ENCODE measurements at places on chromosomes 7 and 10.

- DNase-seq = no peak
These were observed 36.6 kb upstream of the ATP6V0A4 start for GRCh38 chr7:138834583-138834982.

- DNase-seq = no peak
These were observed 125.1 kb upstream of the KCTD7 start for GRCh38 chr7:66503551-66504031.

DNA sequence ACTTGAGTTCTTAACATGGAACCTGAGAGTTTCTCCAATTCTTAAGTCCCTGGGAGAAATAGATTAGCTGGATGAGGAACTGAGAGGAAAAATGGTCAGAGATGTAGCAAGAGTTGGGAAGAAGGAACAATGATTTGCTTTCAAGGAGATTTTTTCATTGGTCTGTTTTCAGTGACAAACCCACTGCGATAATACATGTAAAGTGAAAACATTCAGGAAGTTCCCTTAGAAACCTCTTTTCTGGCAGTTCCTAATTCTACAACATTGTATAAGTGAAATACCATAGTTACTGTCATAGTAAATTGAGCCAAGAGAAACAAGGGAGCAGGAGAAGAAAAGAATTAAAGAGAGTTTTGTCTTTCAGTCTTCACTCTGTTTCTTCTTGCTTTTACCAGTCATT lies 12.1 kb upstream of the MAGI2 start:
- no peak for DNase-seq

- no peak for DNase-seq
These were observed 734 bp downstream of the ABCB4 start for GRCh38 chr7:87474533-87475358.

GRCh38 chr10:4784667-4785333 lies 41.2 kb upstream of the AKR1E2 start:
- DNase-seq = no peak

DNA sequence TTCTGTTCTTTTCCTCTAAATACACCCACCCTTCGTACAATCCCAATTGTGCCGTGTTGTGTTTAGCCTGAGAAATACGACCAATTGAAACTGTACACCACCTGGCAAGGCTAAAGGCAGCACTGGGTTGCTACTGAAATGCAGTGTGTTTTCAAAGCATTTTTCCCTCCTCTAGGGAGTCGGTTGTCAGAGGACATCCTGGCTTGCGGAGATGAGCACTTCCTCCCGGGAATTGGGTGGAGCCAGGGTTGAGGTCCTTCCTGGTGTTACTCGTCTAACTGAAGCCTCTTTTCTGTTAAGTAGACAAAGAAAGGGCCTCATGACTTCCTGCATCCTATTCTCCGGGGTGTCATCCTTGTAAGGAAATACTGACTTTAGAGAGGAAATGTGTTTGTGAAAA lies 133.5 kb downstream of the MTPAP start:
- DNase-seq = no peak

DNA sequence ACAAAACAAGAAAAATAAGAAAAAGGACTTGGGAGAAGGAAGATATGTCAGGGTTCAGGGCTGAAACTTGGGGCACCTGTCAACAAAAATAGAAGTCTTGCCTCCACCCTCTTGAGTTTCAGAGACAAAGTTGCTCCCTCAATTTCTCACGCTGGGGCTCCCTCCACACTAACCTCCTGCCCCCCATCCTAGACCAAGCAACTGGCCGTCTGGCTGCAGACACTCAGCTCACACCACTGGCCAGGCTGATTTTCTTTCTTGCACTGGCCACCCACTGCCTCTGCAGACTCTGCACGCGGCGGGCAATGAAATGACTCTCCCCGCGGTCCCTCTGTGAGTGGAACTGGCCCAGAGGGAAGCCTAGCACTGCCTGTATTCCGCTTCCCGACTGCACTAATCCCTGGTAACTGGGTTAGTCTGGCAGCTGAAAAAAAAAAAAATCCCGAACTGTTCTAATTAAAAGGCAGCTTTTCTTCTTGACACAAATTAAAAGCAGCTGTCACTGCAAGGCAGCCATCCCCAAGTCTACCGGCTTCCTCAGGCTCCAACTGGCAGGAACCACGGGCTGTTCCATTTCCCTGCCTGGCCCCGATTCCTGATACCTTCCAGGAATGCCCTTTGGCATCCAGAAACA lies 83.5 kb downstream of the SPDYE5 start:
- no peak for DNase-seq

DNA sequence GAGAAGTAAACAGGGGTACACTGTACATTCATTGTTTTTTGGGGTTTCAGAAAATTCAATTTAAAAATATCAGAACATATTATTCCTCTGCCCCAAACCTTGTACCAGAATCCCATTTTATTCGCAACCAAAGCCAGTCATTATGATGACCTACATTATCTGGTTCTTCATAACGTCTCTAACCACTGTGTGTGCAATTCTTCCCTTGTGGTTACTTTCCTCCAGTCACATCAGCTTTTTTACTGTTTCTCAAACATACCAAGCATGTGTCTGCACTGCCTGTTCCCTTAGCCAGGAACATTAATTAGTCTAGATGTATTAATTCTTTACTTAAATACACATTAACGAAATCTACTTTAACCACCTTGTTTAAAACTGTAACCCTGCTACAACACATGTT lies 64.8 kb downstream of the THSD7A start:
- DNase-seq = no peak

DNA sequence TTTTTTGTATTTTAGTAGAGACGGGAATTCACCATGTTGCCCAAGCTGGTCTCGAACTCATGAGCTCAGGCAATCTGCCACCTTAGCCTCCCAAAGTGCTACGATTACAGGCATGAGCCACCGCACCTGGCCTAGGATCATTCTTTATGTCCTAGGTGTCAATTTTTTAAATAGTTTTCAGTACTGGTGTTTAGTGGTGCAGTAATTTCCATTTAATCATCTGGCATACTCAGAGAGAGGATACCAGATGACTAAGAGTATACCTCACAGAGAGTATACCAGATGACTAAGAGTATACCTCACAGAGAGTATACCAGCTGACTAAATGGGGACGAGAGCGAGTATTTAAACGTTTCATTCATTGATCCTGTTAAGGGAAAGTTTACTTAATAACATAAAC lies 37.3 kb upstream of the TMEM248 start:
- no peak for DNase-seq

GRCh38 chr7:26291699-26292538 lies at the start of gene SNX10:
Gene SNX10 (plus strand): TSS chr7:26291862. CDS start chr7:26346443, 54,581 bp downstream.
- DNase-seq = peak; percentile 39

- DNase-seq = peak; percentile 85
These were observed 72.8 kb upstream of the ZNF722 start for GRCh38 chr7:63925626-63926460.

GRCh38 chr10:113180401-113181154 lies 230.5 kb downstream of the TCF7L2 start:
- no peak for DNase-seq

DNA sequence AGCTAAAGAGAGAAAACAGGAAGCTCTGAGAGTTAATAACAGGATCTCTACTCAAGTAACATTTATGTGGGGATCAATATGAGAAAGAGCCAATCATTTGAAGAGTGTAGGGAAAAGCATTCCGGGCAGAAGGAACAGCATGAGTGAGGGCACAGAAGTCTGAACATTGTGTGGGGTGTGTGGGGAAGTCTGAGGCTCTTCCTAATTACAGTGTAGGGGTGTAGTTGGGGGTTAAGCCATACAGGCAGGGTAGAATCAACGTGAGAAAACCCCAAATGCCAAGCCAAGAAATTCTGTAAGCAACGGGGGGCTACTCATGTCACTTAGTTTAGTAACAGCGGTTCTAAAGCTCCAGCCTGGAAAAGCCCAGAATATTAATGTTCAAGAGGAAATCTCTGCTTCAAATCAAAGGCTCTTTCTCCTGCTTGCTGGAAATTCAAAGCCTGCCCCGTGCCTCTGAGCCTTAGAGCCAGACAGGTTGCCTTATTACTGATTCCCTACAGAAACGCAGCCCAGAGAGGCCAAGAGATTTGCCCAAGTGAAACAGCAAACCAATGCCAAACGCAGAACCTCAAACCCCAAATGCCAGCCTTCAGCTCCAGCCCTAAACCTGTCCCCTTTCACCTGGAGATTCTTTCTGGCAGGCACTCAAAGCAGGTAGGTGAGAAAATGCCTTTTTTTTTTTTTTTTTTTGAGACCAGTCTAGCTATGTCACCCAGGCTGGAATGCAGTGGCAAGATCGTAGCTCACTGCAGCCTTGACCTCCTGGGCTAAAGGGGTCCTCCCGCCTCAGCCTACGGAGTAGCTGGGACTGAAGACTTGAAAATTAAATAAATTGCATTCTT lies 36.1 kb downstream of the DNAJB12 start:
- DNase-seq = no peak

DNA sequence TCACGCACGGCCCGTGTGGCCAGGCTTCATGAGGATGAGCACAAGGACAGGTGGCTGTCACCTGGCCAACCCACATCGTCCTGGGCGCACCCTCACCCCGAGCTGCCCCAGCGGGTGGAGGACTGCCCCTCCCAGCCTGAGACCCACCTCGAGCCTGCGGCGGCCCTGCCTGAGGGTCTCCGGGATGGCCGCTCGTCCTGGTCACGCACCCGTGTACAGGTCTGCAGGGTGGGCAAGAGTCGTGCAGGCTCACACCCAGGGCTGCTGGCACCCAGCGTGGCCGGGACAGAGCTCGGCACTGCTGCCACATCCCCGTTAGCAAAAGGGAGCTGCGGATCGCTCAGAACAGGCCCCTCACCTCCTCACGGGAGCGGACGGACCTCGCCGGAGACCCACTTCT lies 14.4 kb upstream of the UTF1 start:
- no peak for DNase-seq

DNA sequence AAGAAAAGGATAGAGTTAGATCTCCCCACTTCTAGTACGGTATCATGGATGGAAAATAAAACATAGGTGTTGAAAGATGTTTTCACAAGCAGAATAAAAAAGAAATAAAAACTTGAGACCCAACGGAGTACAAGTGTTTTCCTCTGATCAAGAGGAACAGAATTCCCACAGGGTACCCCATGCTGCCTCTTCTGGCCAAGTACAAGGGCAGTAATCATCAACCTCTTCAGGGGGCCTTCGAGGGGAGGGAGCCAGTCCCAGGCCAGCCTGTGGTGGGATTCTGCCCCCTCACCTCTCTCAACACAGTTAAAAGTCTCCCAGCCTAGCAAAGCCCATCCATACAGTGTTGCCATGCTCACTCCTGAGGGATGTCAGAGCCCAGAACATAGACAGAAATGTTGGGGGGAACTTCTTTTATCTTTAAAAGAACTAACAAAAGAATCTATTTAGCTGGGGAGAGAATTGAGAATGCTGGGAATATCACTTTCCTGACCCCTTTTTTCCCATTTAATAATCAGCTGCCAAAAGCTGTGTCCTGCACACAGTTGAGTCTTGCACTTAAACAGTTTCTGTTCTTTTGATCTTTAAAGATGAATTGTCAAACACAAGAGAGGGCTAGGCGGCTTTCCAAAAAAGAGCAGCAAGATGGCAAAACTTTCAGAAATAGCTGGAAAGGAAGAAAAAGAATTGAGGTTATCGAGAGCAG lies 101.7 kb downstream of the PTN start:
- no peak for DNase-seq

DNA sequence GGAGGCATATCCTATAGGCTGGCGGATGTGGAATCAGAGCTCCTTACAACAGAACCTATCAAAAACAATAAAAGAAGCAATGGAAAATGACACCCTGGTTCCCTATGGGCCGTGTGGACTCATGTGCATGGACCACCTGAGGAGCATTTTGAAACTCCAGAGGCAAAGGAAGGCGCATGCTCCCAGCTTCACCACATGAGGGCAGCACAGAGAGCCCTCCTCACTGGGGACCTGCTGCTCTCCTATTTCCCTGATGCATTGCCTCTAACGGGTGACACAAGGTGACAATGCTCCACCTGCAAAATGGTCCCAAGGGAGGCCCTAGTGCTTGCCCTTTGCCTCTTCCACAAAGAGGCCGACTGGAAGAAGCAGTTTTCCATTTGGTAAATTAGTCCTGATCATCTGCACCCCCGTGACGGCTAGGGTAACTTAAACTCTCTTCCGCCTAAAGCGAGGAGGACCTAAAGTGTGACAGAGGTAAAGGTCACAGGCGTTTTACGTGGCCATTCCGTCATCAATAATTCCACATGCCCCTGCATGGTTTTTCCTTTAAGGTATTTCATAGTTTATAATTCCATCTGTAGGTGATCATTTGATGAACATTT lies 67.7 kb downstream of the GPAM start:
- peak; percentile 9 for DNase-seq

DNA sequence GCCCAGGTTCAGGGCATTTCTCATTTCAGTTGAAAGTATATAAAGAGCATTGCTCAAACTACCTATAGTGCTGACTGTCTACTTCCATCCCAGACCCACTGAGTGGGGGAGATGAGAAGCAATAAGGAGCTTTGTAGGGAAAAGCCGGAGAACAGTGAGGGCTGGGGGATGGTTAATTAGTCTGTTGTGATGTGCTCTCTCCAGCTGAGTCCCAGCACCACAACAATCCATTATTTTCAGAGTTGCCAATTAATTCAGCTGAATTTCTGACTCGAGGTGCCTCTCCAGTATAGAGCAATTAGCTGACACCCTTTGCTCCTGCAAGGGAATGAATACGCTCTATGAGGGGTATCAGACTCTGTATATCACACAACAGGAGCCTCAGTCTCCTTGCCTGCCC lies 1118.6 kb downstream of the SORCS3 start:
- no peak for DNase-seq

- no peak for DNase-seq
These were observed 16.4 kb upstream of the PARP12 start for GRCh38 chr7:140079121-140079536.

GRCh38 chr7:138396251-138397070 lies 63.6 kb upstream of the TRIM24 start:
- DNase-seq = no peak

DNA sequence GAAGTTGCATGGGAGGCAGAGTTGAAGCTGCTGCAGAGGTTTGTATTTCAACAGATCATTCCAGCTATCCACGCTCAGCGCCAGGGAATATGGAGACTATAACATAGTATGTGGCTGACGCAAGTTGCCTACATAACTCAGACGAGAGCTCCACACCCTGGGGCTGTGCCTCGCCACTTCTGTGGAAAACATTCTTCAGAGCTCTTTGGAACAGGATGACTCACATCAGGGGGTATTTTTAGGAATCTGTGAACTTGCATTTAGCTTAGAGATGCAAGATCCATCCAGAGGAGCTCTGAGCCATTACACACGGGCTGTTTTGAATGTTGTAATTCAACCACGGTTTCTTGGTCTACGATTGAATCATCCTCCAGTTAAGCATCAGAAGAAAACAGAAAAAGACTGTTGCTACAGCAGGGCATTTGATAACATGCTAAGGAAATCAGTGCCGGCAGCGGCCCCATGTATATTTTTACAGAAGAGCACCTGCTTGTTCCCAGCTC lies 481.5 kb upstream of the AKR1E2 start:
- no peak for DNase-seq

DNA sequence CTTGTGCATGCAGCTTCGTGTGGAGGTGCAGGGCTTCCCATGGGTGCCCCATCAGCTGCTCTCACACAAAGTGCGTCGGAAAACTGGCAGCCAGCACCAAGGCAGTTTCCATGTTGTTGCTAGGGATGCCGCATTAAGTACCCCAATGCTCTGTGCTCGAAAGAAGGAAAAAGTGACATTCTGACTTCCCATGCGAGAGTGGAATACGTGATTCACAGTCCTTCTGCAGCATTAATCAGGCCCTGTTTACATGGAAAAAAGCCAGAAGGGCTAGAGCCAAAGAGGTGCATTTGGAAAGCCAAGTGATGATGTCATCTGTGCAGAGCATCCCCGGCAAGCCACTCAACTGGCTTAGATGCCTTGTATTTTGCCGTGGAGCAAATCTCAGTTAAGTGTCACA lies 258.3 kb downstream of the GATA3 start:
- no peak for DNase-seq

GRCh38 chr7:45082831-45083331 lies 5.9 kb downstream of the NACAD start:
- no peak for DNase-seq

- no peak for DNase-seq
These were observed 188.9 kb upstream of the CXCL12 start for GRCh38 chr10:44573821-44574220.

Measured in stimulated activated CD8-positive, alpha-beta memory T cell treated with anti-CD3 and anti-CD28 coated beads, Interleukin-2, amount 100 ng/mL, for 1 hour (primary cell).